ENCODE measurements at places on chromosomes 6 and 20.

- DNase-seq: no peak
Observed at GRCh38 chr20:37220731-37221130, 40.9 kb downstream of the GHRH start.

DNA sequence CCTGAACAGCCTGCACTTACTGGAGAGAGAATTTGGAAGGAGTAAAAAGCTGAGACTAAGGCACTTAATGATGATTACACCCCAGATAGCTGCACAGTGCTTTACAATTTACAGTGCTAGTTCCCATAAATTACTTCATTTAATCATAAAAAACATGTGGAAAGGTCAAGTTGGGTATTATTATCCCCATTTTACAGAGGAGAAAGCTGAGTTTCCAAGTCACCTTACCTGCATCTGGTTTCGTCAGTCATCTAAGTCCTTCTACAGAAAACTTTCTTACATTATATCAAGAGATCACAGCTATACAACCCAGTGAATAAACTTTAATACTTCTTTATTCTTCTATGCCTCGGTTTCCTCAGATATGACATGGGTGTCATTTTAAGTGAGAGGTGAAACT lies 3.3 kb downstream of the PTPRK start:
- no peak for DNase-seq

DNA sequence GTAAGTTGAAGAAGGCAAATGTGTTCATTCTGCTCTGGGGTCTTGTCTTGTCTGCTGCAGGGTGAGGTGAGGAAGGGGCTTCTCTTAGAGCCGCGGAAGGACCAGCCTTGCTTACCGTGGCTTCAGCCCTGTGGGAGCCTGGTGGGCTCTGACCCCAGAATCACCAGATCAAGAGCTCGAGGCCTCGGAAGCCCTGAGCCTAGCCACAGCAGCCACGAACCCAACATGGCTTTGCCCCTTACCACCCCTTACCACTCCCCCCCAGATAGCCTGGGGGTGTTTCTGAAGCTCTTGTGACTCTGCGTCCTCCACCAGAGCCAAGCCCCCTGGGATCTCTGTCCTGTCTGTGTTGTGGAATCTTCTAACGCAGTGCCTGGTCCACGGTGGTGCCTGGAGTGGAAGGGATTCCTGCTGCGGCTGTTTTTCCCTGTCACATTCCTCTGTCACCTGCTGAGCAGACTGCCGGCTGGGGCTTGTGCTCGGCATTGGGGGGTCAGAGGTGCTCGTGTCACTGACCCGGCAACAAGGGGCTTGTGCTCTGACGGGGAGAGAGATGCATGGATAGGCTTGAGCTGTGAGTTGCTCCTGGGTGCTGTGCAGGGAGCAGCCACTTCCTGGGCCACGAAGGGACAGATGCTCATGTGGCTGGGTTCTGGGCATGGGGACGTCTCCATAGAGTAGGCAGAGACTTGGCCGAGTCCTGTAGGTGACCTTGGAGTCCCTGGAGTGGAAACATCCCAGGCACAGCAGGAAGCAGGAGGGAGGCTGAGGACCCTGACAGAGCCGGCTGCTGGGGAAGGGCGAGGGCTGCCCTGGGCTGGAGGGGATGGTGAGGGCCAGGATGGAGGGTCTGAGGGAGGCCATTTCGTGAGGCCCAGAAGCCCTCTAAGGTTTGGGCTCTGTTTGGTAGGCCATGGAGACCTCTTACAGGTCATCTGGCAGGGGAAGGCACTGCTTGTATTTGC lies 316.0 kb downstream of the QKI start:
- DNase-seq: no peak

DNA sequence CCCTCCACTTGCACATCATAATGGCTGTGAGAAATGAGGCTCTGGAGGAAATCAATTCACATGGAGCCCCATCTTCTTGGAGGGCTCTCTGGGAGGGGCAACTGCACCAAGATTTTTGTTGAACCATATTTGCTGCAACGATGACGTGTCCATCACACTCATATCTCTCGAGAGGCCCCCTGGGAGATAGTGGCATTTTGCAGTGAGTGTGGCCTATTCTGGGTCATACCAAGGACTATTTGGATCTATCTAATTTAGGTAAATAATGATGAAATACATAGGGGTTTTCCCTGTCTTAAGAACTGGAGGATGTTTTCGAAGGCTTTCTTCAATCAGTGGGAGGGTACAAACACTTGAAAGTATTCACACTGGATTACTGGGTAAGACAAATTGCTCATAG lies 31.6 kb downstream of the CNR1 start:
- DNase-seq: no peak

DNA sequence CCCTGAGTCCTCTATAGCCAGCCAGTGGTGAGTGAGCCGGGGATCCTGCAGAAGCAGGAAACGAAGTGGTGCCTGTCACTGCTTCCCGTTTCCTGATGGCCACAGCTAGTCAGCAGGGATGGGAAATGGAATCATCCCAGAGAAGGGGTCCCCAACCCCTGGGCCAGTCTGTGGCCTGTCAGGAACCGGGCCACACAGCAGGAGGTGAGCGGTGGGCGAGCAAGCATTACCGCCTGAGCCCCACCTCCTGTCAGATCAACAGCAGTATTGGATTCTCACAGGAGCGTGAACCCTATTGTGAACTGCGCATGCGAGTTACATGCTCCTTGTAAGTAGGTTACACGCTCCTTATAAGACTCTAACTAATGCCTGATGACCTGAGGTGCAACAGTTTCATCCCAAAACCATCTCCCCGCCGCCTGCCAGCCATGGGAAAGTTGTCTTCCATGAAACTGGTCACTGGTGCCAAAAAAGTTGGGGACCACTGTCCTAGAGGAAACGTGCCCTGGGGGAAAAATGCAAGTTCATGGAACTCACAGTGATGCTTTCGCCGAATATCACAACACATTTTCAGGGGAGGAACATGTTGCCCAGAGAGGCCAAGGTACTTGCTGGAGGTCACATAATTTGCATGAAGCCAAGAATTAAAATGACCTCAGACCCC lies 113.8 kb downstream of the JPH2 start:
- DNase-seq: no peak

DNA sequence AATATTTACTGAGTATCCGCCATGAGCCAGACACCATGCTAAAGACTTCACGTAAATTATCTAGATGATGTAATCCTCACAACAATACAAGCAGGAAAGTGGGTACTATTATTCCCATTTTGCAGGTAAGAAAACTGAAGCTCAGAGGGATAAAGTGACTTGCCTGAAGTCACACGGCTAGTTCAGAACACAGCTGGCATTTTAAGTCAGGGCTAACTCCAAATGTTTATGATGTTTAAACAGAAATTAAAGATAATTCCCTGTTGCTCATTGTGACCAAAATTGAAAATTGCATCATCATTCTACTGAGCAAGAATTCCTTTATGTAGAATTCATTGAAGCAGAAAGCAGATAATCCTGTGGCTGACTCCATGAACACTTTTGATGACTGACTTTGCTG lies 71.3 kb upstream of the STXBP5 start:
- no peak for DNase-seq

- DNase-seq: peak; percentile 53
Observed at GRCh38 chr6:12138381-12138780, 126.3 kb downstream of the HIVEP1 start.

DNA sequence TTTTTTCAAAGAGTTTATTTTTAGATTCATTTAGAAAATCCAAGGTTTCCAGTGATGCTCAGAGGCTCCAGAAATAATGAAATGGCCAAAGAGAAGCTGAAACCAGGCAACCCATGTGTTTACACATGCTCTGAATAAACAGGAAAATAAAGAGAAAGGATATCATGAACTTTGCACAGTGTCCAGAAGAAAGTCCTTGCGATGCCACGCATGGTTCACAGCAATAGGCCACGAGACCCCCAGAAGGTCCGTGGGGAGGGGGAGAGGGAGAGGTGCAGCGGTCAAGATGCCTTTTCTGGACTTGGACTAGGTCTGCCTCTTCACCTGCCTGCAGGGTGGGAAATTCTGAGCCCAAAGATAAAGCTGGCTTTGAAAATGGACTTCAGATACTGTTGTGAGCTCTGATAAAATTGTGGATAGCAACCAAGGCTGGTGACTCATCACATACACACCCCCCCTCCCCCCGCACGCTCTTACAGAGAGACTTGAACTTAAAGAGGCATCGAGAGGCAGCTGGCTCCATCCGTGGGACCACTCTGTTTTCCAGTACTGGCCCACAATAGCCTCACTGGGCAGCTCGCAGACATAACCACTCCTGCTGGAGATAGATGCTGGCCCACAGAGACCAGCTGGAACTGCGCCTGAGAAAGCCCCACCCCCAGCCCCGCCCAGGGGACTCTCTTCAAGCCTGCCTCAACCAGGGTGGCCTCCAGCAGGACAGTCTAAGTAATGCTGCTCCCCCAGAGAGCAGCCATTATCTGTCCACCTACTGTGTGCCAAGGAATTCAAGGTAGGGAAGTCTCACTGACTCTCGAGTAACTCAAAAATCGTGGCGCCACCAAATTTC lies 21.2 kb upstream of the NFATC2 start:
- DNase-seq: no peak

GRCh38 chr20:44720621-44720996 lies 5.4 kb downstream of the CCN5 start:
- DNase-seq: no peak

DNA sequence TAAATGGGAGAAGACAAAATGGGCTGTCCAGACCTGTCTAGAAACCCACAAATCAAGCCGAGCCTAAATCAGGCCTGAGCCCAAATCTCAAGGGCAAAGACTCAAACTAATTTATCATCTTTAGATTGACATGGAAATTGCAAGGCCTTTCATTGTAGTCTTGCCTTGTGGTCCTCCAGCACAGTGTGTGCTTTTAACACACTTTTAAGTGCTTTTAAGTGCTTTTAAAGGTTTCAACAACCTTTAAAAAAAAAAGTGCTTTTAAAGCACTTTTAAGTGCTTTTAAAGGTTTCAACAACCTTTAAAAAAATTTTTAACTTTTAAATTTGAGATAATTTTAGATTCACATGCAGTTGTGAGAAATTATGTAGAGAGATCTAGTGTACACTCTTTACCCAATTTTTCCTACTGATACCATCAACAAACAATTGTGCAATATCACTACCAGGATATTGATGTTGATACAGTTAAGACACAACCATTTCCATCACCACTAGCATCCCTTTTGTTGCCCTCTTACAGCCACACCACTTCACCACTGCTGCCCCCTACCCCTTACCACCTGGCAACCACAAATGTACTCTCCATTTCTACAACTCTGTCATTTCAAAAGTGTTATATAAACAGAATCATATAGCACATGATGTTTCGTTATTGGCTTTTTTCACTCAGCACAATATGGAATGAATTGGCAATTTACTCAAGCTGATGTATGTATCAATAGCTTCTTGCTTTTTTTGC lies 23.1 kb upstream of the DCBLD1 start:
- no peak for DNase-seq

DNA sequence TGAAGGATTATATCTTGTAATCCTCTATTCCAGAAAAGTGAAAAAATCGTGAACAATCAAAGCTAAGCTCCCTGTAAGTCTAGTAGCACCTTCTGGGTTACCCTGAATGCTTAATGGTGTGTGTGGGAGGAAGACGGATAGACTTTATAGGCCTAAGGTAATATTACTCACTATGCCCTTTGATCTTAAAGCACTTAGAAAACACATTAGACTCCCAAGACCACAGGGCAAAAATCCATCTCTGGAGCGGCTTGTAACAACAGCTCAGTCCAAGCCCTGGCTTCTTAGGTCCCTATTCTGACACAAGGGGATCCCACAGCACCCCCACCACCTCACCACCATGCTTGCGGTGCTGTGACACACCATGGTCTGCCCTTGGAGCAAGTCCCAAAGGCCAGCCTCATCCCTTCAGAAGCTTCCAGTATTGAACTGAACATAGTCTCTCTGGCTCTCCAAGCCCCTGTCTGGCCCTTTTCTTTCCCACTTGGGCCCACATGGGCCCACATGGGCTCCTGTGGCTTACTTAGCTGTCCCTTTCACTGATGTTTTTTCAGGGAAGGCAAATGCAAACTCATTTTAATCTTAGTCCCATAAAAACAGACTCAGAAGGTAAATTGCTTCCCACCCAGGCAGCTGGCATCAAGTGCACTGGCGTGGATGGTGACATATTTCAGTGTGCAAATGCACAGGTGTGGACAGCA lies 28.3 kb downstream of the C6orf132 start:
- DNase-seq: no peak

- peak; percentile 67 for DNase-seq
Observed at GRCh38 chr20:44069203-44070011, 117.6 kb downstream of the JPH2 start.

All from CD4-positive, alpha-beta T cell treated with Interleukin-1 beta for 1 hour (primary cell).